ENCODE measurements at places on chromosomes 6 and 20.

DNA sequence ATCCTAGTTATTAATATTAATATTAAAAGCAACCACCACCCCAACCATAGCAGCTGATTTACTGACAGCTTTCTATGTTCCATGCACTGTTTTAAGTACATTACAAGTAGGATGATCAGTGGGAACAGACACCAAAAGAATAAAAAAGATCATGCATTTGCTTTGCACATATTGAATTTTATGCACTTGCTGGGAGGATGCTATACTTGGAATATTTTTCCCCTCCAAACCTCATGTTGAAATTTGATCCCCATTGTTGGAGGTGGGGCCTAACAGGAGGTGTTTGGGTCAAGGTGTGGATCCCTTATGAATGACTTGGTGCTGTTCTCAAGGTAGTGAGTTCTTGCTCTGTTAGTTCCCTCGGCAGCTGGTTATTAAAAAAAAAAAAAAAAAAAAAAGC lies 178.9 kb upstream of the MYLIP start:
- no peak for DNase-seq

DNA sequence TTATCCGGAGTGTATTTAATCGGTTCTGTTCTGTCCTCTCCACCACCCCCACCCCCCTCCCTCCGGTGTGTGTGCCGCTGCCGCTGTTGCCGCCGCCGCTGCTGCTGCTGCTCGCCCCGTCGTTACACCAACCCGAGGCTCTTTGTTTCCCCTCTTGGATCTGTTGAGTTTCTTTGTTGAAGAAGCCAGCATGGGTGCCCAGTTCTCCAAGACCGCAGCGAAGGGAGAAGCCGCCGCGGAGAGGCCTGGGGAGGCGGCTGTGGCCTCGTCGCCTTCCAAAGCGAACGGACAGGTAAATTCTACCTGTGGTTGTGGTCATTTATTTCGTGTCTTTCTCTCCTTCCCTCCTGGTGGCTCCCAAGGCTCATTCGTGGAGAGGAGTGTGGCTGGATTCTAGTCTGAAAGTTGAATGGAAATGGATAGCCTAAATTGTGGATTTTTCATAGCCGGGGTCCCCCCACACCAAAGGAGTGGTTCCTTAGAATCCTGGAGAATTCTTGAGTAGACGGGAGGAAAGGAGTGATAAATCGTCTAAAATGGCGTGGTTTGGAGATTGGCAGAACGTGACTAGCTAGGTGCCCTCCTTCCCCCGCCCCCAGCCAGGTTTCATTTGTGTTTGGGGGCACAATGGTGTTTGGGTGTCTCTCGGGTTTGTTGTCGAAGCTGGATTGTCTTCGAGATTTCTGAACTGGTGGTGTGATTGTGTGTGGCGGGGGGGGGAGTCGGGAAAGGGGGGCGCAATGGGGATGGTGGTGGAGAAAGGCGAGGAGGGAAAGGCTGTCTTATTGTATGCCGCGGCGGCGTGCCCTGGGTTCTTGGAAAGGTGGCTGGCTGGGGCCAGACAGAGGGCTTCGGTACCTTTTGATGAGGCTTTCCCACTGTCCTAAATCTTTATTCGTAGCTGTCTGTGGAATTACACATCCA lies 673 bp downstream of the MARCKS start:
- DNase-seq, result no peak

- DNase-seq, result no peak
These were observed at the start of gene SYCP2L for GRCh38 chr6:10886691-10887502. SYCP2L (plus strand) TSS chr6:10887052; CDS start chr6:10887127, 75 bp downstream.

DNA sequence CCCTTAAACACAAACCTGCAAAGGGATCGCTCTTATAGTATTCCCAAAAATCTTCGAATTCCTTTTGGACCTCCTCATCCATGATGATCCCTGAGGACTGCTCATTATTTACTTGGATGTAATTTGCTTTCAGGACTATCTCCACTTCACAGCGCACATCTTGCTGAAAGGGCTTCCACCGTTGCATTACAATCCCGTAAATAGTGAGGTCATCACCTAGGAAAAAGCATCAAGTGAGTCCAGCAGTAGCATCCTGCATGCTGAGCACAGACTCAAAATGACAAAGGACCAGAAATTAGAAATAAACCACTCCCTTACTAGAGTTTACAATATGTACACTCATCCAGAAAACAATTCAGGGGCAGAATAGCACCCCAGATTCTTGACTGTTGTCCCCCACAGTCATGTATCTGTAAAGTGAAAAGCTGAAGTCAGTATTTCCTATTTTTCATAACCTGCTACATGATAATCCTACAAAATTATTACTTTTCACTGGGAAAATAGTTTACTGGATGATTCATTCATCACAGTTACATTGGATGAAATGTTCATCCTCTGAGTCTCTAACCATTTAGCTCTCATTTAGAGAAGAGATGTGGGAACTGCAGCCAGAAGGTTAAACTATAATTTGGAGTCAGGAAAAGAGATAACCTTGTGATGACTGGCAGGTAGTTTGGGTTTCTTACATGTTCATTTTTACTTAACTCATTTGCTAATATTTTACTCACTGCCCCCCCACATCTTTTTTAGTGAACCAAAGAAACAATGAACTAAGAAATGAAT lies 17.2 kb downstream of the MCM9 start:
- DNase-seq, result no peak

DNA sequence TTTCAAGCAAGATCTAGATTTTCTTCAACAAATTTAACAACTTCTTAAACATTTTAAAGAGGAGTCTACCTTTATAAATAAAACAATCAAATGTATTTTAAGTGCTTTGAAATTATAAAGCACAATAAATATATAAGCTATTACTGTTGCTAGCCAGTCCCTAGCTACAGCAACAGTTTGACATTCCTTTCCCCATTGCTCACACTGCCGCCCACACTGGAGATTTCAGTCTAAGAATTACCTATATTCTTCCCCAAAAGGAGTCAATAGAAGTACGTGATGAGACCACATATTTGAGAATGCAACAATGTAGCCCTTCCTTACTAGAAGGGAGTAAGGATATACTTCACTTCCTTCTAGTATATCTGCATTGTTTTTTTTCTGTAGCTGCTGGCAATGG lies 65.3 kb upstream of the RNF146 start:
- DNase-seq, result no peak

DNA sequence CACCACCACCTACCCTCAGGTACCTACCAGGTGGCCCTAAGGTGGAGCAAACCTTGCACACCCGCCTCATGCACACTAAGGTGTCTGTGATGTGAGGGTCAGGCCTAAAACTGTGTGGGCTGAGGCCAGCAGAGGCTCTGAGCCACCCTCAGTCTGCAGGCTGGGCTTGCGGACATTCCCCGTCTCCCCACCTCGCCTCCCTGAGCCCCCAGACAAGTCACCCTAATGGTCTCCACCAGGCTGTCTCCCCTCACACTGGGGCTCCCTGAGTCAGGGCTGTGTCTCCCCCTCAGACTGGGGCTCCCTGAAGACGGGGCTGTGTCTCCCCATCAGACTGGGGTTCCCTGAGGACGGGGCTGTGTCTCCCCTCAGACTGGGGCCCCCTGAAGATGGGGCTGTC lies 12.5 kb downstream of the PRPH2 start:
- DNase-seq, result no peak
